ENCODE measurements at places on chromosomes 5 and 9.
A peak's percentile ranks its signal among the peaks of the same experiment; 100 is the strongest.

DNA sequence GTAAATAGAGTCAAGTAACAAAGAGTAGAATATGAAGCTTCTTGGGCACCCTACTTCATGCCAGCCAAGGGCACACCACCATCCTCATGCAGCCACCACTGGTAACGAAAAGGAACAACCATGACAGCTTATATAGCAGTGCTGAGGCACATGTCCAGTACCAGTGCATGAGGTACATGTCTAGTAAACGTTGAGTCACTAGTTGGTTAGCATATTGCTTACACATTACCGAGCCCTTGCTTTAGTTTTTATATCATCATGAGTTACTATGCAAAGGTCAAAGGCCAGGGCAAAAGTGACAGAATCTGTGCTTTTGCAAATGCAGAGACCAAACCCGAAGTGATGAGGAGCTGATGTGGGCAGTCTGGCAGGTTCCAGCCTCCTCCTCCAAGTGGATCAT lies 147.1 kb upstream of the MAP1B start:
- H3K4me1 ChIP-seq, result peaks cover 9% of the 10 kb centered on the region
- H3K27me3 ChIP-seq, result peaks cover 2% of the 10 kb centered on the region
- no peaks in the 10 kb centered on the region for H3K36me3 ChIP-seq
- H3K4me3 ChIP-seq, result no peak overlapping the region
- H3K27ac ChIP-seq, result no peak overlapping the region
- no peak for DNase-seq

DNA sequence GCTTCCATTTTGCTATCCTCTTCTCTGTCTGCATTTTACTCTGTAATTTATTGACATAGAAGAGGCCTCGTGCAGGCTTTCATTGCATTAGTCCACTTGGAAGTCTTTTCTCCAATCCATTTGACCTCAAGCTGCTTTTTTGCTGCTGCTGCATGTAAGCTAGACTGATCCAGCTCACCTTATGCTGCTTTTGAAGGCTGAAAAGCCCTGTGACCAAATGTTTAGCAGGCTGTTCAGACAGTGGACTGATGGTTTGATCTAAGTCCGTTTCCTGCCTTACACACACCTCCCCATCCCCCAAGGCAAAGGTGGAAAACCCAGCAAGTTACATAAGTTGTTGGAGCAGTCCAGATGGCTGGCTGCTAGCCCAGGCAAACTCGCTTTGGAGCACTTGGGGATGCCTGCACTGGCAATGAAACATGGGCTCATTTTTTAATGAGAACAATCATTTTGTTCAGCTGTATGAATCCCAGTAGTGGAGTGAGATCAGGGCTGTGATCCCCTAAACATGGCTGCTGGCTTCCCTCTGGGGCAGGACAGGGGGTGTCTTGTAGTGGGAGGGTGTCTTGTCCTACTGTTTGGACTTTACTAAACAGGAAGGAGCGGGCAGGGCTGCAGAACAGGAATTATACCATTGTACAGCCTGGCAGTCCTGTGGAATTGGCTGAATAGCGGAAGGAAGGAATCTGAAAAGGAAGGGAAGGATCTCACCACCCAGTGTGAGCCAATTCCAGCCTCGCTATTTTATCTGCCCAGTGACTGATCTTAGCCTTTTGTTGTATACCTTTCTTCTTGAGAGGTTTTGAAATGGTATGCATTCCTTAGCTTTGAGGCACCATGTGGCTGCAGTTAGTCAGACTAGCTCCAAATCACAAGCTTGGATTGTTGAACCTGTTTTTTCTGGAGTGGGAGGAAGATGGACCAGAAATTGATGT lies 212.0 kb downstream of the ARHGAP26 start:
- H3K4me1 ChIP-seq, result peaks cover 38% of the 10 kb centered on the region
- peaks cover 9% of the 10 kb centered on the region for H3K27me3 ChIP-seq
- H3K4me3 ChIP-seq, result no peak overlapping the region
- peak overlapping the region; percentile 77 for H3K27ac ChIP-seq
- DNase-seq, result no peak

GRCh38 chr5:157903117-157903450 lies 44.1 kb upstream of the CLINT1 start:
- DNase-seq, result no peak

DNA sequence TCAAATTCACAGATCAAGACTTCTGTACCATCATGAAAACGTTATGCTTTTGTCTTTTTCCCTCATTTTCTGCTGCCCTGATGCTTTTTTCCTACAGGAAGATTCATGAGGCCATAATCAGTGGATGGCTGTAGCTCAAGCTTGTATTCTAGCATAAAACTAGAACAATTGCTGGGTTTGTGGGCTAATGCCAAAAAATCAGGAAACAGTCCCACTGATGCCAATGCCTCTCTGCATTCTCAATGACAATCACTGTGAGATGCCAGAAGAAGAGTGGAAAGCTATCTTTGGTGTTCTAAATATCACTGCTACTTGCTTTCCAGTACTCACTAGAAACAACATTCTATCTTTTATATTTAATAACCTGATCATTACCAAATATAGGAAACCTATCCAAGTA lies 33.3 kb upstream of the FAM170A start:
- no peak overlapping the region for H3K4me3 ChIP-seq
- H3K27ac ChIP-seq, result no peak overlapping the region
- no peak for DNase-seq
- H3K36me3 ChIP-seq, result no peaks in the 10 kb centered on the region
- H3K27me3 ChIP-seq, result no peaks in the 10 kb centered on the region
- no peaks in the 10 kb centered on the region for H3K4me1 ChIP-seq

- no peak overlapping the region for H3K4me3 ChIP-seq
- H3K27ac ChIP-seq, result no peak overlapping the region
- H3K36me3 ChIP-seq, result no peaks in the 10 kb centered on the region
- no peaks in the 10 kb centered on the region for H3K4me1 ChIP-seq
These were observed 313.0 kb downstream of the CETN3 start for GRCh38 chr5:90096415-90097081.

GRCh38 chr9:129437626-129438323 lies 183.1 kb downstream of the C9orf50 start:
- peaks cover 77% of the 10 kb centered on the region for H3K4me1 ChIP-seq
- no peaks in the 10 kb centered on the region for H3K36me3 ChIP-seq
- H3K27me3 ChIP-seq, result peaks cover 44% of the 10 kb centered on the region
- DNase-seq, result no peak

- peaks cover 29% of the 10 kb centered on the region for H3K4me1 ChIP-seq
- DNase-seq, result no peak
- H3K27ac ChIP-seq, result no peak overlapping the region
- H3K4me3 ChIP-seq, result peak overlapping the region; percentile 43
- H3K36me3 ChIP-seq, result no peaks in the 10 kb centered on the region
These were observed 4.4 kb upstream of the PAX5 start for GRCh38 chr9:37038302-37038942.

DNA sequence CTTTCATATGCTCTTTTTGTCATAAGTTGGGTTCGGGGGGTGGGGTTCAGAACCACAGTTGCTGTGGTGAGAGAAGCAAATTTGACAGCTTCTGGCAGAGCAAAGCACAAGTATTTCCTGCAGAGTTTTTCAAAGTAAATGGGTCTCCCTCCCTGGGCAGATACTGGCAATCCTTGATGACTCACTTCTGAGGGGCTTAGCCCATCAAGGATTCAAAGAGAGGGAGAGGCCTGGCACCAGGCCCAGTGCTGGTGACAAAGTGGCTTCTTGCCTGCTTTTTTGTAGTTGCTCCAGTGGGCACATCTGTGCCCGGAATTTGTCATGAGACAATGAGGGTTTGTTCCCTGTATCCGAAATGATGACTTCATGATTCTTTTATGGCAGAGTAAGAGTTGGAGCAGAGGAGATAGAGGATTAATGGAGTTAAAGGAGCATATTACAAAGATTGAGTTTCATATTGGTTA lies 46.6 kb upstream of the TNC start:
- no peak overlapping the region for H3K4me3 ChIP-seq
- H3K4me1 ChIP-seq, result no peaks in the 10 kb centered on the region
- no peak for DNase-seq
- peaks cover 5% of the 10 kb centered on the region for H3K27me3 ChIP-seq
- no peaks in the 10 kb centered on the region for H3K36me3 ChIP-seq

- H3K36me3 ChIP-seq, result peaks cover 32% of the 10 kb centered on the region
- DNase-seq, result peak; percentile 55
- H3K27me3 ChIP-seq, result peaks cover 3% of the 10 kb centered on the region
- peaks cover 51% of the 10 kb centered on the region for H3K4me1 ChIP-seq
These were observed 6.0 kb downstream of the MRPS2 start for GRCh38 chr9:135506327-135507103.

- no peaks in the 10 kb centered on the region for H3K4me1 ChIP-seq
- no peak for DNase-seq
- no peak overlapping the region for H3K4me3 ChIP-seq
These were observed 1294.2 kb downstream of the EFNA5 start for GRCh38 chr5:106376522-106376921.

DNA sequence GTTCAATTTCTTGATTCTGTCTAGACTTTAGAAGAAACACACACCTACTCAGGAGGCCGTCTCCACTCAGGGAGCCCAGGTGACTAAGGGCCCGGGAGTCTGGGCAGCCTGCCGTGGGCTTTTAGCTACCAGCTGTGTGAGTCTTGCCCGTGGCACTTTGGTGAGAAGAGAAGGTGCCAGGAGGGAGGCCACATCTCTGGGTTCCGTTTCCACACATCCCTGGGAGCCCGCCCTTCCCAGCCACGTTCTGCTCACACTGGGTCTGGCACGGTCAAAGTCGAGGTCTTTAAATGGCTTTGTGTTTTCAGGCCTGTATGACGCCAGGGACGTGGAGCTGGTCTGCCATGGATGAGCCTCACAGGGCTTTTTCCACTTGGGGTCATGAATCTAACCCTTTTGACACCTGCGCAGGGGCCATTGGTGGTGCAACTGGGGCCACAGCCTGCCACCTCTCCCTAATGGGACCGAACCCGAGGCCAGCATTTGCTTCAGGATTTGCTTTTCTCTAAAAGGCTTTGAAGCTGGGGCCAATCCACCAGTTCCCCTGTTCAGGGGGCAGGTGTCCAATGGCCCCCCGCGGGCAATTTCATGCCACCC lies 17.2 kb upstream of the FCN2 start:
- no peak for DNase-seq
- H3K36me3 ChIP-seq, result no peaks in the 10 kb centered on the region
- H3K27me3 ChIP-seq, result peaks cover 14% of the 10 kb centered on the region
- H3K27ac ChIP-seq, result no peak overlapping the region

GRCh38 chr5:36777105-36777757 lies 99.3 kb upstream of the NIPBL start:
- peaks cover 11% of the 10 kb centered on the region for H3K4me1 ChIP-seq
- peak; percentile 18 for DNase-seq
- no peak overlapping the region for H3K4me3 ChIP-seq
- H3K36me3 ChIP-seq, result peaks cover 4% of the 10 kb centered on the region

DNA sequence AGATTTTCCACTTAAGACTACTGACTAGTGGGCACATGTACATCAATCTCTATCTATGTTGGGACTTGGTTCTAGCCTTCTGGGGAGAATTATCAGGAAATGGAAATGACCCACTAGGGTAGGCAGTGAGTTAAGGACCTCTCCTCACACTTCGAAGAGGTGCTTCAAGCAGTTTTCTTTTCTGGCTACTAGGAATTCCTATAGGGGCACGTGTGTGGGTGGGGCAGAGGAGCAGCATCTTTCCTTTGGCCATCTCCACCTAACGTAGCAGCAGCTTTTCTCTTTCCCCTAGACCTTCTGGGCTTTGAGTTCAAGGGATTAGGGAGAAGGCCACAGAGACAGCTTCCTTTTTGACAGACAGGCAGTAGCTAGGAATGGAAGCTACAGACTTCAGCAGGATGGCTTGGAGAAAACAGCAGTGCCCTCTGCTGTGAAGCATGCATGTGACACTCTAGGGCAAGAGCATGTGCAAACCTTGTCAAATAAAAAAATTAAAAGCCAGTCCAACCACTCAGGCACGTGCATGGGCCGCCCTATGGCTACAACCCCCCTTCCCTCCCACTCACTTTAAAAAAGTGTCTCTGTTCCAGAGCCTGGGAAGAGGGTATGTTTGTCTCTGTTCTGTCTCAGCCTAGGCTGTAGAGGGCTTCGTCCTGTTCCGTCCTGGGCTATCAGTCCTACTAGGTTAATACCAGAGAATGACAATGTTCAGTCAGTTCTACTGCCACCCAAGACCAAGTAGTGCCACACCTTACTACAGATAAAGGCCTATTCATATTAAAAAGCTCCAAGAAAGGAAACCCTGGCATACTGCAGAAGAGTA lies 8.7 kb upstream of the GFRA3 start:
- peak; percentile 28 for DNase-seq
- no peaks in the 10 kb centered on the region for H3K4me1 ChIP-seq
- H3K4me3 ChIP-seq, result no peak overlapping the region
- H3K27me3 ChIP-seq, result no peaks in the 10 kb centered on the region

DNA sequence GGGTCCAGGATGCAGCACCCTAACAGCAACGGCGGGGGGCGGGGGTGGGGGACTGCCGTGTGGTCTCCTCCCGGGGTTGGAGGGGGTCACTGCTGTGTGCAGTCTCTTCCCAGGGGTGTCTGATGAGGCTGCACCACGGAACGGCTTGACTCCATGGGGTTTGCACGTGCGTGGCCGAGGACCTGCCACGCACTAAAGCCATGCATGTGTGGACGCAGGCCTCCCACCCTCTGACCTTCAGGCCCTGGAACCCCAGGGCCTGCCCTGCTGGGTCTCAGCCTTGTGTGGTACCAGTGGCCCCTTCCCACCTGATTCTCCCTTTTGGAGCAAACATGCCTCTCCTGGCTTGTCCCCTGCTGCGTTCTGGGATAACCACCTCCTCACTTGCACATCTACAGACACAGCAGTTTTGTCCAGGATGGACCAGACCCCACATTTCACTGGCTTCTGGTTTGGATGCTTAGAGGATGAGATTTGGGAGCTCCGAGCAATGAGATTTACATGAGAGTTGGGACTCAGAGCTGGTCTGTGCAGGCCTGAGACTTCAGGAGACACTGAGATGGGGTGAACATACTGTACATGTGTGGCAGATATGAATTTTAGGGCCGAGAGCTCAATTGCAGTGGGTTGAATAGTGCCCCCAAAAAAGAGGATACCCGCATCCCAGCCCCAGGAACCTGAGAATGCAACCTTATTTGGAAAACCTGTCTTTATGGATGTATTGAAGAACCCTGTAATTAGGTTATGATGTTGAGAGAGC lies 45.8 kb downstream of the SLC12A7 start:
- H3K27me3 ChIP-seq, result no peaks in the 10 kb centered on the region
- H3K36me3 ChIP-seq, result peaks cover 5% of the 10 kb centered on the region
- peaks cover 20% of the 10 kb centered on the region for H3K4me1 ChIP-seq
- H3K4me3 ChIP-seq, result no peak overlapping the region

GRCh38 chr5:139266236-139266635 lies 27.3 kb upstream of the MATR3 start:
- DNase-seq, result no peak
- H3K27me3 ChIP-seq, result no peaks in the 10 kb centered on the region
- no peak overlapping the region for H3K27ac ChIP-seq

DNA sequence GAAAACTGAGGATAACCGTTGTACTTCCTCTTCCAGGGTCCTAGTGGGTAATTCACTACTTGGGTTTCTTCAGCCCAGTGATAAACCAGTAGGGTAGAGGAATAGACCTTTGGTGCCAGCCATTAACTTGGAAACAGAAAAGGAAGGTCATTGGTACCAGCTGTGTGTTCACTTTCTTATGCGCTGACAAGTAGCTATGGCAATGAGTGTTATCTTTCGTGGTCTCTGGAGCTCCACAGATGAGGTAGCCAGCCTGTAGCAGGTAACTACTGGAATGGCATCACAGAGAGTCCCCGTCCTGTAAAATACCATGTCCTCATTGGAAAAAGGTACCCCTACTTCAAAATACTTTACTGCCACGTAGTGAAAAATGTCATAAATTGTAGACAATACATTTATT lies 2.3 kb downstream of the UHRF2 start:
- DNase-seq, result no peak
- peaks cover 50% of the 10 kb centered on the region for H3K36me3 ChIP-seq
- peaks cover 39% of the 10 kb centered on the region for H3K4me1 ChIP-seq
- no peak overlapping the region for H3K27ac ChIP-seq
- peak overlapping the region; percentile 91 for H3K4me3 ChIP-seq

GRCh38 chr5:873328-873727 lies 19.3 kb downstream of the BRD9 start:
- peaks cover 15% of the 10 kb centered on the region for H3K4me1 ChIP-seq
- no peak for DNase-seq
- peaks cover 81% of the 10 kb centered on the region for H3K36me3 ChIP-seq
- H3K27me3 ChIP-seq, result no peaks in the 10 kb centered on the region
- no peak overlapping the region for H3K4me3 ChIP-seq
